ENCODE measurements at places on chromosomes 6 and 20.

DNA sequence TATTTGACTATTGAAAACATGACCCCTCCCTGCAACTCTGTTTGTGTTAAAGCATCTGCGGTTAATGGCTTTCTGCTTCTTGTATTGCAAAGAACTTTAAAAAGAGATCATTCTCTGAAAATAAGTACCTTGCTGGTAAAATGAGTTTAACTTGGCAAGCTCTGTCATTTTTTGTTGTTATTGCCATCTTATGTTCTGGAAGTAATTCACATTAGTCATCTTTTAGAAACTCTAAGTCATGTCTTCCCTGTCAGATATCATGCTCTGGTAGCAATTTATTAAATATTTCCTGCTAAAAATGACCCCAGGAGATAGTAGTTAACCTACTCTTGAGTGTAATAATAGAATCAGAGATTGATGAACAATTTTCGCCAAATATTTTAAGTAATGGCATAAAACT, 890.6 kb downstream of the KIF16B start:
- no peak for DNase-seq

GRCh38 chr6:134826889-134827737, 122.8 kb downstream of the ALDH8A1 start:
- DNase-seq = no peak

DNA sequence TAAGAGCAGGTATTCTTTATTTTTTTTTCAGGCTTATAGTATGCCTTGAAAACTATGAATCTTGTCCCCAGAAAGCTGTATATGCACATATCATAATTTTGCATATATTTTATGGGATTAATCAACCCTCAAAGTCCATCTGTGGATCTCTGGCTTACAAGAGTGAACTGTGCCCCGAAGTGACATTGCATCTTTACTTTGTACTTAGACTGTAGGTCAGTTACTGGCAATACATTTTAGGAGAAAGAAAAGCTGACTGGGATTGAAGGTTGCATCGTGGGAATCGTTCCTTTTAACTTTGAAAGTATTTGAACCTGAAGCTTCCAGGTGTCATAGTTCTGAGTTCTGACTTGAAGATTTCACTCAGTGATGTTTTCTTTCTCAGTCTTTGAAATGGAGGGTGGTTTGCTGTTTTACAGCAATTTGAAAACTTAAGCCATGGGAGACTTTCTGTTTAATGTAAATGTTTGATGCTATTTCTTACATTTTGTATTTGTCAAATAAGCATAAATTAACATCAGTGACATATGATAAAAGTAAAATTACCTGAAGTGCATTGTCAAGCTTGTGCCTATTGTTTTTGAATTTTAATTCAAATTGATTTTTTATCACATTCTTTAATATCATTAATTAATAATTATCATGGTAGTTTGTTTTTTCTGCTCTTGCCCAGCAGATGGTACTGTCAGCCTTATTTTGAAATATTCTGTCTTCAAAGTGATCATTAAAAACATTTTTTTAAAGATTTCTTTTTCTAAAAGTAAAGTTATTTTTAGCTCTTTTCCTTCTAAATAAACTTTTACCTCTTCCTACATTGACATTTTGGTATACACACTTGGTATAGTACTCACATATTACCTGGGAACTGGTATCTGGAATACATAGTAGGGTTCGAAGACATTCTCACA, 29.0 kb downstream of the L3MBTL3 start:
- DNase-seq = no peak

DNA sequence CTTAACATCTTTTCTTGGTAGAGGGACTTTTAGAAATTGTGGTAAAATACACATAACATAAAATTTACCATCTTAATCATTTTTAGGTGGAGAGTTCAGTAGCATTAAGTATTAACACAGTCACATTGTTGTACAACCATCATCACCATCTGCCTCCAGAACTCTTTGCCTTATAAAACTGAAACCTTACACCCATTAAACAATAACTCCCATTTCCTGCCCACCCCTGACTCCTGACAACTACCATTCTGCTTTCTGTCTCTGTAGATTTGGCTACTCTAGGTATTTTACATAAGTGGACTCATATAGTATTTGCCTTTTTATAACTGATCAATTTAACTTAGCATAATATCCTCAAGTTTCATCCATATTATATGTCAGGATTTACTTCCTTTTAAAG, 88.7 kb downstream of the ZHX3 start:
- no peak for DNase-seq

- no peak for DNase-seq
Observed at GRCh38 chr20:52439375-52439774, 247.8 kb upstream of the ZFP64 start.

DNA sequence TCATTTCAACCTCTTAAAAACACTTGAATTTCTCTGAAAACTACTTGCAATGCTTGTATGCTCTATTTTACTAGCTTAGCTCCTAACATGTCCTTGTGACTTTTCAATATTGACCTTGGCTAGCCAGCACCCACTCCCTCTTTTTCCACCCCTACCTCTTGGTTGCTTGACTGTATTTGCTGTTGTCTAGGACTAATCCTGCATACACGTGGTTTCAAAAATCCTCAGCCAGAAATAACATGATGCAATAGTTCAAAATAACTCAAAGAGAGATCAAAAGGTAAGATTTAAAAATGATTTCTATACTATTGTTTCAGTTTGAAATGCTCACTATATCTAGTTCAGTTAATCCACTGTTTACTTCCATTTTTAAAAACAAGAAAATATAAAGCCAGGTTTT, 102.3 kb upstream of the TBX18 start:
- no peak for DNase-seq

DNA sequence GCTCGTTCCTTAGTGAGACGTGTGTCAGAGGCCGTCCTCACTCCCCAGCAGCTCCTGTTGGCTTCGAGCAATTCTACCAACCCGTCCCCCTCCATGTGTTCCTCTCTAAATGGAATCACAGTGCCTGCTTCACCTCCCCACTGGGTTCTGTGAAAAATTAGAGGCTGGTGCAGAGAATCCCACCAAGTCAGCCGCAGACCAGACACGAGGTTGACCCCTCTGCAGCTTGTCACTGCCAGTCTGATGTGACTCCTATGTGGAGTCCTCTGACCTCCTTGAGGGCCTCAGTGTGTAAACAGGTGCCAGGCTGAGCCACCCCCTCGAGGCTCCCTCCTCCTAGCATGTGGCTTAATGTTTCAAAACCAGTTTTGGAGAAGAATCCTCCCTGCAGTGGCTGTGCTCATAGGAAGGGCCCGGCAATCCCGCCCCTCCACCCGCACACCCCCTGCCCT, 12.6 kb upstream of the IRF4 start:
- no peak for DNase-seq

DNA sequence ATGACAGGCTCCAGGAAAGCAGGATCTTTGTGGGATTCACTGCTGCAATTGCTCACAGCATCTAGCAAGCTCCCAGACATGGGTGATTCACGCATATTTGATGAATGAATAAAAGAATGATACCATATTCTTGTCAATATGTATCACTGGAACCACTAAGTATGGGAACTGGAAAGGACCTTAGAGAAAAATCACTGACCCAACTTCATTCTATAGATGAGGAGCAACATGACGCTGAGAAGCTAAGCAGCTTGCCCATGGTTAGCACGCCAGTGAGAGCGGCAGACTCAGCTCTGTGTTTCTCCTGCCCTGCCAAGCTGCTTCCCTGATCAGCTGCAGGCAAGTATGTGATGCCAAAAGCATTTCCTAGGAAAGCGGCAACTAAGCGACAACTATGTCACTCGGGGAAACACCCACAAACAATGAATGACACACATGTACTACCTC, 66.8 kb downstream of the PPP1R3G start:
- no peak for DNase-seq

GRCh38 chr20:4569092-4569491, 152.6 kb upstream of the PRND start:
- DNase-seq = no peak

GRCh38 chr20:11467436-11467835, 450.3 kb upstream of the BTBD3 start:
- DNase-seq = no peak

- no peak for DNase-seq
Observed at GRCh38 chr6:28711788-28712341, 186.2 kb downstream of the GPX5 start.

GRCh38 chr6:83708546-83708969, 343 bp downstream of the SNAP91 start:
- DNase-seq = no peak

DNA sequence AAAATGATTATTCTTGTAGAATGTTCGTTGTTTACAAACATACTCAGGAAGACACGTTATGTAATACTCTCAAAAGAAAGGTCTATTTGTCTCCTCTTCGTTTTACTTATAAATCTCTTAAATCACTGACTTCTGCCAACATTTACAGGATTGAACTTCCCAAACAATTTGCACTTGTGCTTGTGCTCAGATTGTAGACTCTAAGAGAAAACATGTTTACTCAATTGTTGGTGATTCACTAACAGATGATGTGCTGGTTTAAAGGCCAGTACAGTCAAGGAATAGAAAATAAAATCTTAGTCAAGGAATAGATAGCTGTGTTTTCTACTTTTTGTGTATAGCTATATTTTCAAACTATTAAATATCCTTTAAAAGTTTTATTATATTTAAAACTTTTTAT, 172.8 kb downstream of the GJA1 start:
- no peak for DNase-seq

DNA sequence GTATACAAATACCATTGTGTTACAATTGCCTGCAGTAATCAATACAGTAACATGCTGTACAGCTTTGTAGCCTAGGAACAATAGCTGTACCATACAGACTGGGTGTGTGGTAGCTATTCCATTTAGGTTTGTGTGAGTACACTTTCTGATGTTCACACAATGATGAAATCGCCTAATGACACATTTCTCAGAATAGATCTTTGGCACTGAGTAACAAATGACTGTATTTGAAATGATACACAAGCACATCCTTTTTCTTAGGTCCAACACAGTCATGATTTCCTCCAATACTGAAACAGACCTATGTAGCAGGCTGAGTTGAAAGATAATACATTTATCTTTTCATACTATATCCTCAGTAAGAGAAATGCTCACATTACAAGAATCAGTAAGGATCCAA, 13.9 kb downstream of the KHDRBS2 start:
- DNase-seq = no peak

DNA sequence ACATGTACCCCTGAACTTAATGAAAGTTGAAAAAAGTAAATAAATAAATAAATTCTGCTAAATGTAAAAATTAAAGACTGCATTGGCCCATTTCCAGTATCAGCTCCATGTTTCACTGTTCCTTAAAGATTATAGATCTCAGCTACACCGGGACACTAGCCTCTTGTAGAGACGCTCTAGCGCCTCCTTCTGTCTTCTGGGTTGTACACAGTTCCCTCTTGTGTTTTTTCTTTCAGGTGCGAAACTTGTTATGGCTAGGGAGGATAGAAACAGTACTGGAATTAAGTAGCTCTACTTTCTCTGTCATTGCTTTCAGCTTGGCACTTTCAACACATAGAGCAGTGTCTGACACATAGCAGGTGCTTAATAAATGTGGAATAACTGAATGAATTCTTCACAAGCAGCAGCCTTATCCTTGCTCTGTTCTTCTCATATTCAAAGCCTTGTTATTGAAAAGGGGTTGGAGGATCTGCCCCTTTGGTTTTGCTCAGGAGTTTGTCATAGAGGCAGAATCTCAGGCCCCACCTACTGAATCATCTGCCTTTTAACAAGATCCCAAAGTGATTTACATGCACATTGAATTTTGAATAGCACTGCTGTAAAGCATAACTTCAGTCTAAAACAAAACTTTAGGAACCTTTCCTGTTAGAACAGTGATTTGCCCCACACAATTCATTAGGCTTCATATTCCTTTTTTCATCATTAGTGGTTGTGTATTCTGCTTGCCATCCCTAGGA, 92.3 kb downstream of the FIG4 start:
- no peak for DNase-seq

DNA sequence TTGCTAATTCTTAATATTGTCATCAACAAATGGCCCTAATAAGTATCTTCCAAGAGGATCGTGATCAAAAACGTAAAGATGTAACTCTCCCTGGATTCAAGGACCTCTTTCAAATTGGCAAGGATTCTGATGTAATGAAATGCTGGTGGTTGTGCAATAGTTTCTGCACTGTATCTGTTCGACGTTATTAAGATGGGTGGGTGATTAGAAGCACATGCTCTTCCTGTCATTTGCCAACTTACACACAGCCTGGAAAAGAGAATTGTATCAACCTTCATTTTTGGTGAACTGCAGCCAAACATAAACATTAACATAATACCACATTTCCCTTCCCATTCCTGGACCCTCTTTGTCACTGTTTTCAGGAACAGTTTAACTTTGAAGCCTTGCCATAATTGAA, 9.8 kb downstream of the FOXQ1 start:
- no peak for DNase-seq

All from hematopoietic multipotent progenitor cell treated with erythropoietin and hydrocortisone succinate and interleukin-3 and kit ligand, for 15 days (in vitro differentiated cells).